Activated effector memory CD4-positive, alpha-beta T cell treated with anti-CD3 and anti-CD28 coated beads, Interleukin-2, amount 50 U/mL, for 16 hours (primary cell): ENCODE measurements at places on chromosomes 2 and 18.

- DNase-seq, result no peak
These were observed 29.1 kb downstream of the UXS1 start for GRCh38 chr2:106165029-106165428.

- no peak for DNase-seq
These were observed 159.3 kb downstream of the PTH2R start for GRCh38 chr2:208565690-208566416.

GRCh38 chr2:23420091-23420839 is 35.3 kb downstream of the KLHL29 start:
- DNase-seq, result no peak

- DNase-seq, result no peak
These were observed 154.9 kb upstream of the SOX11 start for GRCh38 chr2:5537180-5537688.

DNA sequence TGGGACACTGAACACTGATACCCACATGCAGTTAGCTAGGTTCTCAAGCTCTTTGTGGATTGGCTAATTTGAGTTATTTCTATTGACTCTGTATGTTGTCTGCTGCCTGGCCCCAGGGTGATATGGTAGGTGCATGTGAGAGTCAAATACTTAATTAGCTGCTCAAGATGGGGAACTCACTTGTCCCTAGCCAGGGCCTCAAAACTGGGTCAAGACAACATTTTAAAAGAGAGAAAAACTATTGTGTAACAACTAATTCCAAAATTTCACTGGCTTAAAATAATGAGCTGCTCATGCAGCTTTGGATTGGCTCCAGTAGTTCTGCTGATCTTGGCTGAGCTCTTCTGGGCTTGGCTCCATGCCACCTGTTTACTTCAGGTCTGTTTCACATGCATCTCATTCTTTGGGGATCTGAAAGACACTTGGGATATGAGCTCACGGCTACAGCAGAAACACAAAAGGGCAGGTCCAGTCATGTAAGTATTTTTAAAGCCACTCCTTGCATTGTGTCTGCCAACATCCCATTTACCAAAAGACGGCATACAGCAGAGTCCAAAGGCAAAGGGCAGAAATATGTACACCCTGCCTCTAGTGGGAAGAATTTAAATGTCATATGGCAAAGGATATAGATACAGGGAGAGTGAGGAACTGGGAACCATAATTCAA is 716.8 kb downstream of the SUCLG1 start:
- no peak for DNase-seq

DNA sequence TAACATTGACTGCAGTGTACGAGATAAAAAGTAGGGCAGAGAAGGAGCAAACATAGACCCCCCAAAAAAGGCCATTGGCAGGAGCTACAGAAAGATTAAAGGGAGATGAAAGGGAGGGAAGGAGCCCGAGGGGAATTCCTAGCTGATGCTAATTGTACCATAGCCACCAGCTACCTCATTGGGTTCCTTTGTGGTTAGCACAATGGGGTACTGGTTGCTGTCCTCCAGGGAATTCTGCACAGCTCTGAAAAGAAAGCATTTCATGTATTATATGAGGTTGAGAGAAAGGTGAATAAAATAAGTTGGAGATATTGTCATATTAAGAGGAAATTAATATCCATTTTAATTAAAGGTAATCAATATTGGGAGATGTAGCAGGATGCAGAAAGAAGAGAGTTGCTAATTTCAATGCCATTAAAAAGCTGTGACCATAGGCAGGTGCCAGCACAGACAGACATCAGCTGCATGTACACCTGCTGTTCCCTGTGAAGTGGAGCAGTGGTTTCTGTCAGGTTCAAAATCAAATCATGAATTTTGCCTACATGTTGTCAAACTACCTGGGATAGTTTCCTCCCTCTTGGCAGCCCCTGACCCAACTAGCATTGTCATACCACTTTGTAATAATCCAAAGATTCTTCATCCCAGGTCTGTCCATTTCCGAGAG is 185.4 kb upstream of the DLGAP1 start:
- DNase-seq, result no peak

GRCh38 chr2:98720286-98720685 is 10.6 kb downstream of the MGAT4A start:
- no peak for DNase-seq

DNA sequence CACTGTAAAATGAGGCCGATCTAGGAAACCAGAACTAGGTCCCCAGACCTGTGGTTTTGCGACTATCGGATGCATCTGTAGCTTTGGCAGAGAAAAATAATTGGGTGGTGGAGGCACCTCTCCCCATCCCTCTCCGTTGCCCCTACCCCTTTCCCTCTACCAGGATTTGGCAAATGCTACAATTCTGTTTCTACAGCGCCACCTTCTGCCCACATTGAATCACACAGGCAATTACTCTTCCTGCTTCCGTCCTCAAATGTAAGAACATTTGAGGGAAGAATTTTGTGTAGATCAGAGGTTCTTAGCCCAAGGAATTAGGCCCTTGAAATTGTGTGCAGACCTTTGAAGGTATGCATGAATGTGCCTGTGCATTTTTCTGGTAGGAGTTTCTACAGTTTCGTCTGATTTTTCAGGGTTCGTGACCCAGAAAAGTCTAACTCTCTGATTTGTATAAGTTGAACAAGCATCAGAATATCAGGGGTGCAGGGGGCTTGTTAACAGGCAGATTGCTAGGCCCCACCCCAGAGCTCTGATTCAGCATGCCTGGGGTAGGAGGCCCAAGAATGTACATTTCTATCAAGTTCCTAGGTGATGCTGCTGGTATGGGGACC is 11.2 kb downstream of the ATP6V1B1 start:
- DNase-seq, result peak; percentile 74

- no peak for DNase-seq
These were observed 691.3 kb downstream of the LRP1B start for GRCh38 chr2:141439524-141439923.

DNA sequence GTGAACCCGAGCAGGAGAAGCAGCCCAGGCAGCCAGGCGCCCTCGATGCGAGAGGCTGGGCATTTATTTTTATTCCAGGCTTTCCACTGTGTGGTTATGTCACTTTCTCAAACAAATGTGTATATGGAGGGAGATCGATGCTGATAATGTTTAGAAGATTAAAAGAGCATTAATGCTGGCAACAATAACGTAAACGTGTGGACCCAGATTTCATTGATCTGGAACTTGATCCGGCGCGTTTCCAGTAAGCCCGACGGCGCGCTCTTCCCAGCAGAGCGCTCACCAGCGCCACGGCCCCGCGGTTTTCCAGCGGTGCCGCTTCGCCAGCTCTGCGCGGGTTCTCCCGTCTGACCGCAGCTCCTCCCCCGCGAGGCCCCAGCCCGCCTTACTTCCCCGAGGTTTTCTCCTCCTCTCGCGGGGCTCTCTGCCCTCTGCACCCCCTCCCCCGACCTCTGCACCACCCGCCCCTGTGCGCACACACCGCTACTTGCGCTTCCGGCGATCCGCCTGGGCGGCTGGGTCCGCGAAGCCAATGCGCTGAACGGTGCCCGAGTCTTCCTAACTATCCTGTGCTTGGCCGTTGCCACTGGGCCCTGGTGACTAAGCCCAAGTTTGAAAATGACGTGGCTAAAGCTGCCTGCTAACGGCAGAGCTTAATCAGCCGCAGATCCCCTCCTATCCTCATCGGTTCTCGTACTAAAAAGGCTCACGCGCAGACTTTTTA is 6.1 kb downstream of the ONECUT2 start:
- no peak for DNase-seq

DNA sequence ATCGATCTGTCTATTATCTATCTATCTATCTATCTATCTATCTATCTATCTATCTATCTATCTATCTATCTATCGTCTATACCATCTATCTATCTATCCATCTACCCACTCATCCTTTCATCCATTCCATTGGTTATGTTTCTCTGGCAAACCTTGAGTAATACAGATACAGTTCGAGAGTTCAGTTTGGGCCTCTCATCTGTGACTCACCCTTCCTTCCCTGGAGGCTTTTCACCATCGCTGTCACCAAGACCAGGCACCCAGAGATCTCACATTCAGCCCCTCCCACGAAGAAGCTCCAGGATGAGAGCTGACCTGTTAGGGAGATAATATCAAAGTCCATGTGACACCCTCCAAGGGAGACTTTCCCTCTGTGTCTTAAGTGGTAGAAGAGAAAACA is 164.1 kb upstream of the CELF4 start:
- no peak for DNase-seq

- DNase-seq, result no peak
These were observed 583.3 kb downstream of the SATB2 start for GRCh38 chr2:198874472-198874858.

GRCh38 chr2:134372611-134373131 is 118.8 kb downstream of the MGAT5 start:
- no peak for DNase-seq

DNA sequence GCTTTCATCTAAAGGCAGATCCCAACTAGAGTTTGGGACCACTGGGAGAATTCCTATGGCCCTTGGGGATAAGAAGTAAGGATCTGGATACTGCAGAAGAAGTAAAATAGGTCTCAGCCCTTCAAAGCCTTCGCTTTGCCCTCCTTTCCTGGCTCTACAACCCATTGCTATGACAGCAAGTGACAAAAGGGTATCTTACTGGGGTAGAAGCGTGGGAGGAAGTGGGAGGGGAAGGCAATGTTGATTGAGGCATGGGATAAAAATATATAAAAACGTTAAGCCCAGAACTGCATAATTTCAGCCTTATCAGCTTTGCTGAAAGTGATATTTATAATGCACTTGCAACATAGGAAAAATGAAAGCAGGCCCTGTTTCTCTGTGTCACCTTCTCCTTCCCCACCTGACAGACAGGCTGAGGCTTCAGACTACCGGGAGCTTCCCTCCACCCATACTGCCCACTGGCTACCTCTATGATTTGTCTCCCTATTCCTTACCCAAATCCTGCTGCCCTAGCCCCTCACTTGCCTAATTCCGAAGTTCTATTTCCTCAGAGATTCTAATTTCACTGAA is 14.9 kb upstream of the SOS1 start:
- no peak for DNase-seq

GRCh38 chr2:164719996-164720941 is 99.0 kb upstream of the GRB14 start:
- DNase-seq, result no peak

DNA sequence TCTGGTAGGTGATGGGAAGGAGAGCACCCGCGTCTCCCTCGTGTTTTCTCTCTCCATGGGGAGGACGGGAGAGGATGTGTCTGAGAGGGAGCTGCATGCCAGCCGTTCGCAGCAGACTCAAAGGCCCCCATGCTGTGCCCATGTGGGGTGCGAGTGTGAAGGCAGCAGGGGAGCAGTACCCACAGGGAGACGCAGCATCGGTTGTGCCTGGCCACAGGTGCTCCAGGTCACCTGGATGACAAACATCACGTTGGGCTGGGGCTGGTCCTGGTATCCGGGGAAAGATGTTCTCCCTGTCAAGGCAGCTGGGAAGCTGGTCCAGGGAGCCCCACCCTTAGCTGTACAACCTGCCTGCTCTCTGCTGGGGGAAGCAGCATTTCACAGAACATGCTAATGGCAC is 119.5 kb upstream of the SALL3 start:
- DNase-seq, result no peak

DNA sequence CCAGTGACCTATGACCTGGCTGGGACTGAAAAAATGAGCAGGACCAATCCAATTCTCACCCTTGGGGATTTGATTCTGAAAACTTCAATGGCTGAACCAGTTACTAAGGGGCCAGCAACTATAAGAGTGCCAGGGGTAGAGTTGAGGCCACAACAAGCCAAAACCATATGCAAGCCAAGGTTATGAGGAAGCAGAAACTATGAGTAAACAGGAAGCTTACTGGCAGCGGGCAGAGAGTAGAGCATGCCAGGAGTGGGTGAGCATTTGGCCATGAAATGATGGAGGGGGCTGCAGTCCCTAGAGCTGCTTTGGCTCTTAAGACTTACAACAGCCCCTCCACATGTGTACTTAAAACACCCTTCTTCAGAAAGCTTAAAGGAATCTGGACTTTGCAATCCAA is 82.4 kb downstream of the RBMS1 start:
- DNase-seq, result peak; percentile 75

DNA sequence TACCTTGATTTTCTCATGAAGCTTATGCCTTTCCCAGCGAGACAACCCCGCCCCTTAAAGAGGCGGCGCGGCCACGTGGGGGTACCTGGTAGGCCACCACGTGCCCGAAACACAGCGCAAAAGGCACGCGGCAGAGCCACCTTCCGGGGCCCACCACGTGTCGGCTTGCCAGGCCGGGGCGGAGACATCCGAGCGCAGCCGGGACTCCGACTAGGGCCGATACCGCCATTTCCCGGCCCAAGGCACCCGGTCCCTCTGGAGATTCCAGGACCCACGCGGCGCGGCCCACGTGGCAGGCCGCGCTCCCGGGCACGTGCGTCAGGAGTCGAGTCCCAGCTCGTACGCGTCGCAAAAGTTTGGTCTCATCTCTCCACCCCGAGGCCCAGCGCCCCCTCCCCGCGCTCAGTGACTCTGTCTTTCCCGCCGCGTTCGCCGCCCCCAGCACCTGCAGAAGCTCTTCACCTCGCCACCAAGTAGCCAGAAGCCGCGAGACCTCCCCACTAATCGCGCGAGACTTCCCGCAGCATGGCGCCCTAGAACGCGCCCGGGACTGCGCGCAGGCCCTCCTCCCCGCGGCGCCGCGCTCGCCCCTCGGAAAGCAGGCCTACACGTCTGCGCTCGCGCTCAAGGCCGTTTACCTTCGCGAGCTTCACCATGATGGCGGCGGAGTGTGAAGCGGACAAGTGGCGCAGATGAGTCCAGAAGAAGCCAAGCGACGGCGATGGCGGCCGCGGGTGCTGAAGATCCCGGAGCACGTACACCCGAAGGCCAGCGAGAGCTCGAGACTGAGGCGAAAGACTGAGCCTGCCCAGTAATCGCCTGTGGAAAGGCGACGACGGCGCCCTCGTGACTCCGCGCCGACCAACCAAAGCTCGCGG is at the start of gene NCL:
NCL (minus strand) TSS at position 787 of the 878 bp plus-strand sequence; CDS start at position 656, 131 bp downstream.
- peak; percentile 96 for DNase-seq

DNA sequence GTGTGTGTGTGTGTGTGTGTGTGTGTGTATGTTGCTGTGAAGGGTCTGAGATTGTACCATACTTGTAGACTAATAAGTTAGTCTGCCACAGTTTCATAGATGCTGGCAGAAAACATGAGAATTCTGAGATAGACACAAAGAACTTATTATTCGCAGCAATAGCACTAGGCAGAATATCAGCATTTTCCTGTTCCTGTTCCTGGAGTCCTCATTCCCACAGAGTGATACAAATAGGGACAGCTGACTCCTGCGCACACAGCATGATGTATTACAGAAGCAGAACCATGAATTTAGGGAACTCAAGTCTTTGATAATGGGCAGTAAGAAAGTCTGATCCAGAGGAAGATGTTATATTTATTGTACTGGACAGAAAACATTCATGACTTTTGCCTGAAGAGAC is 1466.3 kb downstream of the DPP10 start:
- DNase-seq, result no peak

GRCh38 chr18:51266773-51267172 is 69.3 kb upstream of the MEX3C start:
- DNase-seq, result no peak
